HuH-7 (cell line): ENCODE measurements at places on chromosomes 11 and 22.
A peak's percentile ranks its signal among the peaks of the same experiment; 100 is the strongest.

DNA sequence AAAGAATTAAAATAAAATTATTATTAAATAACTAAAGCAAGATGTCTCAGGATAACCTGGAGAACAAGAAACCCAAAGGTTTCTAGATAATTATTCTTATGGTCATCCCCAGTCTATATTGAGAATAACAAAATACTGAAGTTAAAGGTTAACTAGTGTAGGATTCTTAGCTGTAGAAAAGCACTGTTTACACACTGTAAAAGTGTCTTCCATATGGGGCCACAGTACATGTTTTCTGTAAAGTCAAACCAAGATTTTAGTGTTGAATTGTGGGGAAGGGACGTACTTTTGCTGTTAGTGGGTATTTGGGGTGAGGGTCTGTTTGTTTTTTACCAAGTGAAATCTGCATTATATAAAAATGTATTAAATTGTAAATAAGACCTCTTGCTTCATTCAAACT lies 47.5 kb upstream of the SOX6 start:
- peak; percentile 8 for DNase-seq

DNA sequence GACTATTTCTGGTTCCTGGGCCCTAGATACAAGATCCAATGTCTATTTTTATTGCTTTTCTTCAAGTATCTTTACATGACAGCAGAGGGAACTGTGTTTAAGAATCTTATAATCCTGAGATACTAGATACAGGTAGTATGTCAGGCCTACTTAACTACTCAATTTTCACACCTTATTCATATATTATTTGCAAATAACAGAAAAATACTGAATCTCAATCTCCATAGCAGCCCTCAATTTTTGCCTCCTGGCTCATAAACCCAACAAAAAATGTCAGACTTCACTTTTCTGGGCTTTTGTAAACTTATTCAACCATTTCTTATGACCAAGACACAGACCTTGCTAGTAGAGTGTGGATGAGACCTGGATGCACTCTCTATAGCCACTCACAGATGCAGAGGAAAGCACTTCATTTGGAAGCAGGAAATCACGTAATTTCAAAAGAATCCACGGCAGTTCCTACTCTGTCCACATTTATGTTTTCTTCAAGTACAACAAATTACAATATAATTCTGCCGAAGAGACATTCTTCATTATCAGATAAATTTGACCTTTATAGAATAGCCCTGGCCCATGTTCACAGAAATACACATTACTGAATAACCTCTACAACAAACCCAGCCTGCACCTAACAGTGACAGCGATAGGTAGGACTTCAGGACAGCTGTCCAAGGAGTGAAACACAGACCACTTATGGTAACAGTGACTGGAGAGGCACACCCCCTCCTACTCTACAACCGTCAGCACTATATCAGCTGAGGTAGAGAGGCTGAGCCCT lies 62.0 kb upstream of the YPEL1 start:
- DNase-seq: no peak

DNA sequence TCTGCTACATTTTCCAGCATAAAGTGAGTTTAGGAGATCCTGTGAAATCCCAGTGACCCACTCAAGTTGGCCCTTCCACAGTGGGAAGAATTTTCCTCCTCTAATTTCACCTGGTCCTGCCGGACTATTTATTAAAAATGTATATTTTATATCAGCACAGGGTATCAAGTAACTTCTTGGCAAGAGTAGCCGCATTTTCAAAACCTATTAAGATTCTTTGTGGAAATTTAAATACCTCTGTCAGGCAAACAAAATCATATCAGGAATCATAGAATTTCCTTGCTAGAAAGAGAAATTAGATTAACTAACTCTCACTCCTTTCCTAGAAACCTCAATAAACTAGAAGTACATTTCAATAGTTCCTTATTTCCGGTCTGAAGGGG lies 9.7 kb downstream of the MN1 start:
- no peak for DNase-seq

DNA sequence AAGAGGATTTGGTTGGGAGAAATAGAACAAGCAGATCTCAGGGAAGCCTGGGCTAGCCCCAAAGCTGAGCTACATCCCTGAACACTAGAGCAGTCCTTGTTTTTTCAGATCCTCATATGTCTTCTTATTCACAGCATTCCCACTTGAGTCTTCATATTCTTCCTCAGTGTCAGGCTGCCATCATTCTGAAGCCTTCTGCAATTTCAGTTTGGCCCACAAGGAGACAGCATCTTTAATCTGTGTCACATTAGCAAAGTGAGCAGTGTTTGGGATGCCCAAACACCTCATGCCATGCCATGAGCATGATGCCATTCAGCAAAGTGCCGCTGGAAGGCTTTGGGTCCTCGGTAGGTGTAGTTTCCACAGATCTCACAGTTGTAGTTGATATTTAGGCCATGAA lies 56.6 kb downstream of the SCN3B start:
- no peak for DNase-seq

DNA sequence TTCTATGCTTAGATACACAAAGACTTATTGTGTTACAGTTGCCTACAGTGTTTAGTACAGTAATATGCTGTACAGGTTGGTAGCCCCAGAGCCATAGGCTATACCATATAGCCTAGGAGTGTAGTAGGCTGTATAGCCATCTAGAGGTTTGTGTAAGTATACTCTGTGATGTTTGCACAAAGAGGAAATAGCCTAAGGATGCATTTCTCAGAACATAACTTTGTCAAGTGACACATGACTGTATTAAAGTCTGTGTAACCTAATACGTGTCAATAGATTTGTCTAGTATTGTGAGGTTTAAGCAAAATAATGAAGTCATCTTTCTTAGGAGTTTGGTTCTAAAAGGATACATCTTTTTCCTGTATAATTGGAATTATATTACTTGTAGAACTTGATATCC lies 5.5 kb downstream of the ZC3H12C start:
- no peak for DNase-seq

- DNase-seq: no peak
These were observed 21.2 kb upstream of the FEZ1 start for GRCh38 chr11:125517116-125517770.

DNA sequence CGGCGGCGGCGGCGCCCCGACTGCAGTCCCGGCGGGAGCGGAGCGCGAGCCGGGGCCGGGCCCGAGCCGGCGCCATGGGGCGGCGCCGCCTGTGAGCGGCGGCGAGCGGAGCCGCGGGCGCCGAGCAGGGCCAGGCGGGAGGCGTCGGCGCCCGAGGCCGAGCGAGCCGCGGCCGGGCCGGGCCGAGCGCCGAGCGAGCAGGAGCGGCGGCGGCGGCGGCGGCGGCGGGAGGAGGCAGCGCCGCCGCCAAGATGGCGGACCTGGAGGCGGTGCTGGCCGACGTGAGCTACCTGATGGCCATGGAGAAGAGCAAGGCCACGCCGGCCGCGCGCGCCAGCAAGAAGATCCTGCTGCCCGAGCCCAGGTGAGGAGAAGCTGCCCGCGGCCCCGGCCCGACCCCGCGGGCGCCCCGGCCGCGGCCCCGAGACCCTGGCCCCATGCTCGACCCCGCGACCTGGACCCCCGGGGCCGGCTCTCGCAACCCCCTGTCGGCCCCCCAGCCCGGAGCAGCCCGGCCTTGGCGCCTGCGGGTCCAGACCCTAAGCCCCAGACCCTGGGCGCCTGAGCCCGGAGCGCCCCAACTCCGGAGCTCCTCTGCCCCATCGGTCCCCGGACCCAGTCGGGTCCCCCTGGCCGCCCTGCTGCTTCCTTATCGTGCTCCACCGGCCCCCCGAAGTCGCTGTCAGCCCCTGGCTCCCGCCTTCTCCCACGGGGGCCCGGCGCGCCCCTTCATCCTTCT lies at the start of gene GRK2:
GRK2 (plus strand) TSS at position 25 of the 739 bp plus-strand sequence; CDS start at position 252, 227 bp downstream.
- peak; percentile 96 for DNase-seq
